ENCODE measurements at places on chromosomes 4 and X.
A peak's percentile ranks its signal among the peaks of the same experiment; 100 is the strongest.

GRCh38 chr4:178275671-178276360, 833.6 kb upstream of the AGA start:
- DNase-seq: no peak

DNA sequence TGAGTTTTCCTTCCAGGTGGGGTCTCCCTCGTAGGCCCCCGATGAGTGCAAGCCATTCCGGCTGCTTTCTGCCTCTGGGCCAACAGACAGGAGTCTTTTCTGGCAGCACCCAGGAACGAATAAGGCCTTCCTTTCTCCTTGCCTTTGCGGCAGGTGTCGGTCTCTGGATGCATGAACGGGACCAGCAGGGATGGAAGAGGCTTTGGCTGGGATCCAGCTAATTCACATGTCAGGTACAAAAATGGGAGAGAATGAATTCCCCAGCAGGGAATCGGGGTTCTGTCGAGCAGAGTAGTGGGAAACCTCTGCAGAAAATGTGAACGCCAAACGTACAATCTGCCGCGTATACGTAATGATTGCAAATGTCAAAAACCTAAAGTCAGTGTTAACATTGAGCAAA, 146.1 kb upstream of the TBL1X start:
- no peak for DNase-seq

- no peak for DNase-seq
These were observed 8.7 kb upstream of the TIMM8A start for GRCh38 chrX:101357166-101357795.

DNA sequence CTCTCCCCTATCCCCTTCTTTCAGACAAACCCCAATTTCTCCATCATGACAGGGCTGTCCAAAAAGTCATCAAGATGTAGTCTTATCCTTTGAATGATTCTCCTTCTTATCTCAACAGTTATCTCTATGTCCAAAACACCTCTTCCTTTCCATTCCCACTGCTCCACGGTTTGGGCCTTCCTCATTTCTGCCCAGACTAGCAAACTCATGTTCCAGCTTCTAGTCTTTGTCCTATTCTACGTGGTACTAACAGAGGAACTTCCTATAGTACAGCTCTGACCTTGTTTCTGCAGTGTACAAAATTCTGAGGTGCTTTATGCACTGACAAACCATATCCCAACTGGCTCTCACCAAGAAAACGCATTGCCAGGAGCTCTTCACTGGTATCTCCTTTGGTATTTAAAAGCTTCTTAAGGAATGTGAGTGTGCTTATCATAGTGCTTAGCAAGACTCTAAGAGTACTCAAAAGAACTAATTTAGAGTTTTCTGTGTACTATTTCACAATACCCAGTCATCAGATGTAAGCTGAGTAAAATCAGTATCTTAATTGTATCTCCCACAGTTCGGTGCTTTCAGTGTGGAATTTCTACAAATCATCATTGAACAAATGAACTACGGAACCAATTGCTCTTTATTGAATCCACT, 65.5 kb downstream of the MAML3 start:
- DNase-seq: peak; percentile 17

DNA sequence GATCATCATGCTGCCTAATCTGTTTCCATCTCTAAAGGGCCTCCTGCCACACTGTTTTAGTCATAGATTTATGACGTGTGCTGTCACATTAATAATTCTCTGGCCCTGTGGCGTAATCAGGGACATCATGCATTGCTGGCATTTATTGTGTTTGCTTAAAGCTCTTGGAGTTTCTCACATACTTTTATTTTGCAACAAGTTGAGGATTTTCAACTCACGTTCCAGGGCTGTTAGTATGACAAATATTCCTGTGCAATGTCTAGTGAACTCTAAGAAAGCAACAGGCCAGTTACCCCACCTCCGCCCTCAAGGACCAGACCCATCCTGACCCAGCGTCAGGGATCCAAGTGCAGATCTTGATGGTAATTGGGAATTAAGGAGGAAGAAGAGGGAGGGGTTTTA, 7.8 kb upstream of the PIGA start:
- DNase-seq: no peak

GRCh38 chrX:39152106-39152649, 350.9 kb downstream of the MID1IP1 start:
- no peak for DNase-seq

DNA sequence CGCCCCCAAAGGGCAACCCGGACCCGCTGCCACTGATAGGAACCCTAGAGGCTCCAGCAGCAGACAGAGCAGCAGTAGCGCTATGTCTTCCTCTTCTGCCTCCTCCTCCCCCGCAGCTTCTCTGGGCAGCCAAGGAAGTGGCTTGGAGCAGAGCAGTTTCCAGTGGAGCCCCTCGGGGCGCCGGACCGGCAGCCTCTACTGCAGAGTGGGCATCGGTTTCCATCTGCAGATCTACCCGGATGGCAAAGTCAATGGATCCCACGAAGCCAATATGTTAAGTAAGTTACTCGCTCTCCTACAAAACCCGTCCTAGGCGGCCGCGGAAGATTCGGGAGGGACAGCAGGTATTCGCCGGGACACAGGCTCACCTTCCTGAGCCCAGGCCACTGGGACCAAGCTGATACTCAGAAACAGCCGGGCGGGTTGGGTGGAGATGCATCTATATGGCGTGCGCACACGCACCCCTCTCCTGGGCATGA, 477 bp downstream of the FGF5 start:
- no peak for DNase-seq

DNA sequence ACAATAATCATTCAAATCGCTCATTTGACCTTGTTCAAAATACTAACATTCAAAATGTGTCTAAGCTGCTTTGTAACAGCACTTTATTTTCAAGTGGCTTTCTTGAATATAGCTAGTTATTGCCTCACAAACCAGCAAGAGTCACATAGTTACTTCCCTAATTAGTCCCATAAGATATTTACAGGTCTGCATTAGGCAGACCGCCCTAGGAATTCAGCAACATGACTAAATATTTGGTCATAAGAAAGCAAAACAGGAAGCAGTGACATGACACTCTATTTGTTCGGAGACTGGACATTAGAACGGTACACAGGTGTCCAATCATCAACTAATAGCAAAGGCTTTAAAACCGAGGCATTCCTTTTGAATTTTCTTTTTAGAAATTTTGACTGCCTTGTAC, 262.0 kb downstream of the COL25A1 start:
- DNase-seq: no peak

DNA sequence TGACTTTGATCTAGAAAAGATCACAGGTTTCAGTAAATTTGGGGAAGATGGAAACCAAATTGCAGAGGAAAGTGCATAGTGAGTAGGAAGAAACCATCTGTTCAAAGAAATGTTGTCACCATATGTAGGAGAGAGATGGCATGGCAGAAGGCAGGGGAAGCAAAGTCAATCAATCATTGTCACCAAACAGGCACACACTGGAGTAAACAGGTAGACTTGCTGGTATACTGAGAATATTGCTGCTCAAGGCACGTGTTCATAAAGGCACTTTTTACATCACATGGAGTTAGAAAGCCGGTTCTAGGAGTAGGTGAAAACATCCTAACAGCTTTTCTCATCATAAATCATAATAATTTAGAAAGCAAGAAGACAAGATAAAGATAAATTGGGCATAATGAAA, 550.5 kb upstream of the FAT1 start:
- DNase-seq: no peak

GRCh38 chr4:112083587-112084347, 61.5 kb upstream of the FAM241A start:
- DNase-seq: no peak

GRCh38 chr4:154084864-154085263, 296.0 kb upstream of the SFRP2 start:
- no peak for DNase-seq

- no peak for DNase-seq
These were observed 35.3 kb upstream of the CXCL8 start for GRCh38 chr4:73705056-73705432.

DNA sequence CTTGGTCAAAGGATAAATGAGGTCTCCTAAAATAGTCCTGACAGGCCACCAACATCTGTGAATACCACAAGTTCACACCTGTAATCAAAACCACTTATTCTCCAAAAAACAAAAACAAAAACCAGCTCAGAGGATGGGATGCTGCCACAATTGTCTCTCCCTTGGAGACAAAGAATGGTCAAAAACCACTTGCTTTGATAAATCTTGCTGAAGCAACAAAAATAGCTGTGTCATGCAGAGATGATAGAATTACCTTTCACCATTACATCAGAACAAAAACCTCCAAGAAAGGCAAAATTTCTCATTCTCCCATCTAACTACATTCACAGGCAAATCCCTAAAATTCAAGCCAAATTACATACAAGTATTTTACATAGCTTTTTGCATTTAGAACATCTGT, 180.4 kb downstream of the MAML3 start:
- DNase-seq: no peak

DNA sequence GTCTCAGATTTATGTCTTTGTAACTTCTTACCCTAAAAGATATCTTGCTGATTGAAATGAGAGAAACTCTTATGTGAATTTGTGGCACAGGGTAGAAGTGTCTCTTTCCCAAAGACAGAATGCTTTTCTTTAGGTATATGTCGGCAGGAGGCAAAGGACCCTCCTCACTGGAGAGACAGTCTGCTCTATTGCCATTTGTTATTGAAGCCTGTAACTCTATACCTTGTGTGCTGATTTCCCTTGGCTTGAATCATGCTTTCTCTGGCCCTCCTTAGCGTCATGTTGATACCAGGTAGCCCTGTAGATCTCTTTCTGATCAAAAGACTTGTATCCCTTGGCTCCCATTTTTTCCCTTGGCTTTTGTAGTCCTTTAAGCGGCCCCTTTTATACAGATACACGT, 284.3 kb downstream of the CXXC4 start:
- no peak for DNase-seq

DNA sequence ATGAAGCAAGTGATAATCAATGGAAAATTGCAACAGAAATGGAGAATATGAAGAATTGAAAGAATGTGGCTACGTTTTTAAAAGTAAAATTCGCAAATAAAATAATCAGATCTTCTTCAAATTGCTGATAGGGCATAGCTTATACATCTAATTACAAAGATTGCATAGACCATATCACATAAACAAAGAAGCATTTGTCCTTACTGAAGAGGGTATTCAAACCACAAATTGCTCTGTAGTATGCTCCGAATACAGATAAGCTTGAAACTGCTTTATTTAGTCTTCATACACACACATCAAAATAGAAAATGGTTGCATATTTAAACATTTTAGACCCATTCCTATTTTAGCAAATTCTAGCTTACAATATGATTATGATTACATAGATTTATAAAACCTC, 206.7 kb upstream of the SLIT2 start:
- DNase-seq: no peak

- DNase-seq: no peak
These were observed 415 bp downstream of the SHISA3 start for GRCh38 chr4:42397635-42398170.

DNA sequence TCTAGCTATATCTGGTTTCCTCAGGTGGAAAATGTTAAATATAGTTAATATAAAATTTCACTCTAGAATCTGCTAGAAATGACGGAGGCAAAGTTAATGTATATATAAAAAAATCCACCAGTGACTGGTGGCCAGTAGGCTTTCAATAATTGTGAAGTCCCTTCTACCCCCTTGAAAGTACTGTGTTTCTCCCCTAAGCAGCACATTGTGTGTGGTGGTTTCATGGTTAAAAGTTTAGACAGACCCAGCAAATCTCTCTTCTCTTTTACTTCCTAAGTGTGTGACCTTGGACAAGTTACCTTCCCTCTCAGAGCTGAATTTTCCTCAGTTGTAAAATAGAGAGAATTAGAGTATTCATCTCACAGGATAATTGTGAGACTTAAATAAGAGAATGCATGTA, 600 bp upstream of the HEPH start:
- DNase-seq: no peak

DNA sequence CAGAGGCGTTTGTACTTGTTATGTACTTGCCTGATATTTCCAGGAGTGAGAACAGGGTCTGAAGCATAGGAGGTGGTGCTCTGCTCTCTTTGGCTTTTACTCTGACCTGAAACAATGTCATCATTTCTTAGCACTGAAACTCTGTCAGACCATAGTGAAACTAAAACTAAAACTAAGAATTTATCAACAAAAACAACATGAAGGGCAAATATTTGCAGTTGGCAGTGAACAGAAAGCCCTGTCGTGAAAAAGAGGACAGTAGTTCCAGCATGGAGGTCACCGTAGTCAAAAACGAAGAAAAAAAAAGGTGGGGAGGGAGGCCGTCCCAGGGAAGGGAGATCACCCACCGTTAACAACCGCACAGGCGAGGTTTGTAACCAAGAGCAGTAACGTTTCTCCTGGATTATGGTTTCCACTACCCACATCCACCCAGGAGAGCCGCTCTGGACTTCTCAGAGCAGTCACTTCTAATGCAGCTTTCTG, 97.5 kb downstream of the ANK2 start:
- no peak for DNase-seq

DNA sequence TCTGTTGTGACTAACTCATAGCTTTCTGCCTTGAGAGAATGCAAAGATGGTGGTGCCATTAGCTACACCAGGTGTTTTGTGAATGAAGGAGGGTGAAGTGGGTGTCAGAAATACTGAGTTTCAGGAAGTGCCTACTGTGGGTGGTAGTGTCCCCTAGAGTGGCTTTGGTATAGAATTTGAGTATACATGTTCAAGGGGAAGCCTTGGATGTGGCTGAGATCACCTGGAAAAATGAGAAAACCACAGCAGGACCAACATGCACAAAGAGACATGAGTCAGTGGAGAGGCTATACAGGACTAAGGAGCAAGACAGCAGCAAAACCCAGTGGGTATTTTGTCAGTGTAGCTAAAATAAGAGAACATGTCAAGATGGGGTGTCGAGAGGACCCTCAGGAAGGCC, 204.3 kb upstream of the TBL1X start:
- no peak for DNase-seq

DNA sequence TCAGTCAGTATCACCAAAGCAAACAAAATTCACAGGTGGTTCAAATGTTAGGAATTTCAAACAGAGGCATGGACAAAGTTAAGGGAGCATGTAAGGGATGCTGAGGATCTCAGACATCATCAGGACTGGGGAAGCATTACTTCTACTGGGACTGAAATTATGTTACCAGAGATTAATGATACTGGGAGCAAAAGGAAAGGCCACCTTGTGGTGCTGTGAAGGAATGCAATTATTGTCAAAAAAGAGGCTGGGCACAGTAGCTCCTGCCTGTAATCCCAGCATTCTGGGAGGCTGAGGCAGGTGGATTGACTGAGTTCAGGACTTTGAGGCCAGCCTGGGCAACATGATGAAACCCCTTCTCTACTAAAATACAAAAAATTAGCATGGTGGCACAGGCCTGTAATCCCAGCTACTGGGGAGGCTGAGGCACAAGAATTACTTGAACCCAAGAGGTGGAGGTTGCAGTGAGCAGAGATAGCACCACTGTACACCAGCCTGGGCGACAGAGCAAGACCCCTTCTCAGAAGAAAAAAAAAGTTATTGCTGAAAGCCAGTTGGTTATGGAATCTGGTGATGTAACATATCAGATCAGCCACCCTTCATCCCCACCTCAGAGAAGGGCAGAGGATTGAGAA, 954.3 kb downstream of the PCDH7 start:
- DNase-seq: no peak

- DNase-seq: no peak
These were observed 803 bp downstream of the CNGA1 start for GRCh38 chr4:48015678-48016077.

GRCh38 chr4:40178672-40179071, 18.2 kb upstream of the RHOH start:
- DNase-seq: no peak

Data from GF-D8 (cell line).